ENCODE measurements at places on chromosomes 1 and 21.

DNA sequence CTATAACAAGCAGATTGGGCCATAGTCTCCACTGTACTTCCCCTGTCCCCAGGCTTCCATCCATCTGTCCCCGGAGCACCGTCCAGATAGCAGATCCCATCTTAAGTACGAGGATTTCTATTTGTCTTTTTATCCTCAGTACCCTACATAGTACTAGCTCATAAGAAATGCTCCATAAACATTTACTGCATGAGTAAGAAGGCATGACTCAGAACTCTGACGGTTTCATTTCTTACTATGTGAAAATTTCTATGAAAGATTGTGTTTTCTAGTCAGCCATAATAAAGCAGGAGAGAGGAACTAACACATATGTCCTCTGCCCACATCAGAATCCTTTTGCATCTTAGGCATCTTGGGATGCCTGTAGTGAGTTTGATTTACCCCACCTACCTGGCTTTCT is 49.5 kb downstream of the CHD1L start:
- DNase-seq = no peak

- no peak for DNase-seq
These were observed 423.9 kb downstream of the PTBP2 start for GRCh38 chr1:97145321-97145956.

- no peak for DNase-seq
These were observed 681.0 kb upstream of the ADAMTS5 start for GRCh38 chr21:27647921-27648320.

DNA sequence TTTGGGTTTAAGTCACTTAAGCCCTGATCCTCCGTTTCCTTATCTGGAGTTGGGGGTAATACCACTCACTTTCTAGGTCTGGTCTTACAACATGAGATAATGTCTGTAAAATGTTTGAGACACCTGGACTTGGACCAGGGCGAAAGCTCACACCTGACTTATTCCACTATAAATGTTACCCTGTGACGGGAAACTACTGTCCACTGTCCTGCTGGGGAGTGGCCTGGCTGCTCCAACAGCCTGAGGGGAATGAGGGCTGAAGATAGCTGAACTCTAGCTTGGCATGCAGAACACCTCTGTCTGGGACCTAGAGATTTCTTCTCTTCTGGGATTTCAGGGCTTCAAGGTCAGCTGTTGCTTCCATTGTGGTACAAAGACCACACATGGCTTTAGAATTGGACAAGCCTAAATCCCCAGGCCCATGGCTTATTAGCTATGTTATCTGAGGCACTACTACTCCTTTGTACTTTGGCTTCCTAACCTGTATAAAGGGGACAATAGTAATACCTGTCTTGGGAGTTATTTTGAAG is 9.5 kb upstream of the A3GALT2 start:
- DNase-seq = no peak

- DNase-seq = no peak
These were observed at the start of gene LHX8 for GRCh38 chr1:75133750-75134646. LHX8 (plus strand) TSS chr1:75134388; CDS start chr1:75136615, 2,227 bp downstream.

All from esophagus squamous epithelium (tissue), 5 donors.